Mesothelial cell of epicardium (in vitro differentiated cells): ENCODE measurements at places on chromosomes 4 and X.

DNA sequence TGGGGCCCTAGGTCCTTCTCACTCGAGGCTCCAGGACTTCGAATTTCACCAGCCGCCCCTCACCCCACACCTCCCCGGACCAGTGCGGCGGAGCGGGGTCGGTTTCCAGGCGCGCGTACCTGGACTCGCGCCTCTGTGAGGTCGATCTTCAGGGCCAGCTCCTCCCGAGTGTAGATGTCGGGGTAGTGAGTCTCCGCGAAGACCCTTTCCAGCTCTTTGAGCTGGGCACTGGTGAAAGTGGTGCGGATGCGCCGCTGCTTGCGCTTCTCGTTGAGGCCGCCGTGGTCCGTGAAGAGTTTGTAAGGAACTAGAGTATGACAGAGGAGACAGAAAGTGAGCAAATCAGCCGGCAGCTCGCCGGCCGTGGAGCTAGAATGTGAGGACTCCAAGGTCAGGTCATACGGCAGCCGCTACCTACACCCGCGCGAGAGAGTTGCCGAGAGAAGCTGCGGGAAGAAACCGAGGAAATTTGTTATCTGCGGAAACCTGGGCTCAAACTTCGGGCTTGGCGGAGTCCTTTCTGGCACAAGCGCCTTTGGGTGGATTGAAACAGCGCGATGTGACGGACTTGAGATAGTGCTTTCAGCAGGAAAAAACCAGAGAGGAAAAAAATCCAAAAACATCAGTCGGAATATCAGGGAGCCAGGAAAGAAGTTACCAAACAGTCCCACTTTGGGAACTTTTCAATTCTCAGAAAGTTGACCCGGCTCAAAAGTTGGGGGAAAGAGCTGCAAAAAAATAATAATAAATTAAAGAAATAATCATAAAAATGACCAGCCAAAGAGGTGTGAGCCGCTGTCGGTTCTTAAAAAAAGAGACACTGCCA is 1.1 kb downstream of the PHOX2B start:
- DNase-seq: peak; percentile 42

DNA sequence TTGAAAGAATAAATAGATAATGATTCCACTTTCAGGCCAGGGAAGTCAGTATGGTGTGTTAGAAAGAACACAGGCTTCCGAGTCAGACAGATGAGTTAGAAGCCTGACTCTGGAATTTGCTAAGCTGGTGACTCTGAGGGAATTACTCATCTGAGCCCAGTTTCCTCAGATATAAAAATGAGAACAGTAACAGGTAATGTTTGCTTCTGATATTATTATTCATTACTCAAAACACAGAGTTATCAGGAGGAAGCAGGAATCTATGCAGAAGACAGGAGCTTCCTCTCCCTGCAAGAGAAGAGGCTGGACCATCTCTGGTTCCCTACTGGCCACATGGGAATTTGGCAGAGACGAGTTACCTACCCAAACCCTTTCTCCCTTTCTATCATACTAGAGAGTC is 163.1 kb downstream of the EVC2 start:
- DNase-seq: no peak

DNA sequence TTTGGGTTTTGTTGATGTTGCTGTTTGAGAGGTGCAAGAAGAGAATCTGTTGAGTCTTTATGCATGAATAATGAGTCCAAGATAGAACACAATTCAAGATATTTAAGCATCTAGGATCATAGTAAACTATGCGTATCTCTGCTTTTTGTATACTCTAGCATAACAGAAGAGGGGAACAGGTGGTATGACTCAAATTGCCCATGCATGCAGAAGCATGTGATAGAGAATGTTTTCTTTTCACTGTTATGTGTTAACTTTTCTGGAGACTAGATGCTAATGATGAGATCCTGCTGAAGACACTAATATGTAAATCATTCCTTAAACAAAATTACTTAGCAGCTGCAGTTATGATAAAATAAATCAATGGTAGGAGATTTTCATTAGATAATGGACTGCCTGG is 165.3 kb upstream of the FTHL17 start:
- no peak for DNase-seq

- DNase-seq: no peak
These were observed 38.5 kb upstream of the HERC5 start for GRCh38 chr4:88418411-88418810.

GRCh38 chr4:176534566-176534965 is 214.8 kb downstream of the SPCS3 start:
- DNase-seq: no peak

DNA sequence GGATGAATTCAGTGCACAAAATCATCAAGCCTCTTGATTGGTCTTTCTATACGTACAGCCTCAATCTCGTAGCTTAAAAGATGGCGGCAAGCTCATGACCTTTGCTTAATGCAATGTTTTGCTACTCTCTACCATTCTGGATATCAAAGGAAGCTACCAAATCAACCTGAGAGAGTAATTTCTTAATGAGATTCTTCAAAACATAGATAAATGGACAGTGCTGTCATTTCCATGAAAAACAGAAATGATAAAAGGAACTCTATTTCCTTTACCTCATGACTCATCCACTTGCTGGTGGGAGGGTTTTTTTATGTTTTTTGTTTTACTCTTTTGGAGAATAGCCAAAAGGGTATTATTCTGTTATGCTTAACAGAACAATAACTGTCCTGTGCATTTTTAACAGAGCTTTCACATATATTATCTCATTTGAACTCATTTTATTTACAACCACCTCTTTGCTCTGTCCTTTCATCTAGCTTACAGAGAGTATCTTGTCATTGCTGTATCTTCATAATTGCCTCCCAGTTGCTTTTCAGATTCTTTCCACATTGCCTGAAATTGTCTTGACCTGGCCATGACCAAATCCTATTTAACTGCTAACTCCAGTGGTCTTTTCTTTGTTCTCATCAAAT is 138.6 kb upstream of the GPR101 start:
- no peak for DNase-seq

DNA sequence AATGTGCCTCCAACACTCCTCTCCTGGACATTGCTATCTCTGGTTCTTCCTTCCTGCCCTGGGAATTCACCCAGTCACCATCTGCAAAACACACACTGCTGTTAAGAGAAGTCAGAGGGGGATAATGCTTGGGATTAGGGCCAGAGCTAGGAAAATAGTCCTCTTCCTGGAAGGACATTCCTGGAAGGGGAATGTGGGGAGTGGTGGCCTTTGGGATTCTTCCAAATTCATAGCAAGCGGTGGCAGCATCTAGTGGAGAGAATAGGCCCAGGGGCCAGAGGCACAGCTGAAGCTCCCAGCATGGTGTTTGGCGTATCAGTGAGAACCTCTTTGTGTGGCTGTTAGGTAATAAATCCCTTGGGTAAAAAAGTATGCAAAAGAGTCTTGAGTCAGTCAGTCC is 34.3 kb downstream of the SHROOM4 start:
- DNase-seq: no peak

DNA sequence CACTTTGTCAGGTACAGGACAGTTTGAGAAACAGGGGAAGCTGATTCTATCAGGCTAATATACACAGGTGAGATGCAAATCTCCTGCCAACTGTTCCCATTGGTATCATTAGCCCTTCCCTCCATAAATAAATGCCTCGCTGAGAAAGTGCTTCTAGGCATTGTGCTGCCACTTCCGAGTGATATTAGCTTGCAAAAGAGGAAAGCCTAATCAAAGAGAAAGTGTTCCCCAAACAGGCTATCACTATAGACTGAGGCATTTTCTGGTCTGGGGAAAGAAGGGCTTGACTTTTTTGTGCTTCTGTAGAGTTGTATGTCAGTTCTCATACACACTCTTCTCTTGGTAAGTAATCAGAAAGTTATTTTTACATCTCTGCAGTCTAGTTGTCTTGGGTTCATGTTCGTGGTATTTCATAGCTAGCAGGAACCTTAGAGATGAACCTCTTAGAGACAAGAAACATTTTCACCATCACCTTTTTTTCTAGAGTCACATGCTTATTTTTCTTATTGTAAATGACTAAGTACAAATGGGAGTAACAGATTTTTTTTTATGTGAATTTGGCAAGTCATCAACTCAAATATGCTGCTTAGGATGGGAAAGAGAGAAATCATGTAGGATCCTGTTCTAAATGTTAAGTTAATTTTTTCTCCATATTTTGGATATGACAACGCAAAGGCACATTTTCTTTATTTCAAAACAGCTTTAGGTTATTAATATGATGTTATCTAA is 1009.8 kb downstream of the ADGRL3 start:
- no peak for DNase-seq

DNA sequence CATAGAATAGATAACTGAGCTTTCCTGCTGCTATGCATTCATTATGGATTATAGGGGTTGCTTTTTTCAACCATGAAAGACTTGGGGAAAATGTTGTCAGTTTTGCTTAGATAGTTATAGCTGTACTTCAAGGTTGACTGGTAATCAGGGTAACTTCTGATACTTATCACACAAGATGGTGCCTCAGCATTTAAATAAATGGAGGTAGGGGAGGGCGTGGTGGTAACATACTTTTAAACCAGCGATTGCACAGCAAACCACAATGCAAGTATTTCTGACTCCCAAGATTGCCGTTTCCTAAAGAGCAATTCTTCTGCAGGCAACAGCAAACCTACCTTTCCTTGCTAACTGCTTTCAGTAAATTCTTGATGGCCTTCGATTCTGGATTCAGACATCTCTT is 1.3 kb downstream of the CXCL10 start:
- DNase-seq: no peak

DNA sequence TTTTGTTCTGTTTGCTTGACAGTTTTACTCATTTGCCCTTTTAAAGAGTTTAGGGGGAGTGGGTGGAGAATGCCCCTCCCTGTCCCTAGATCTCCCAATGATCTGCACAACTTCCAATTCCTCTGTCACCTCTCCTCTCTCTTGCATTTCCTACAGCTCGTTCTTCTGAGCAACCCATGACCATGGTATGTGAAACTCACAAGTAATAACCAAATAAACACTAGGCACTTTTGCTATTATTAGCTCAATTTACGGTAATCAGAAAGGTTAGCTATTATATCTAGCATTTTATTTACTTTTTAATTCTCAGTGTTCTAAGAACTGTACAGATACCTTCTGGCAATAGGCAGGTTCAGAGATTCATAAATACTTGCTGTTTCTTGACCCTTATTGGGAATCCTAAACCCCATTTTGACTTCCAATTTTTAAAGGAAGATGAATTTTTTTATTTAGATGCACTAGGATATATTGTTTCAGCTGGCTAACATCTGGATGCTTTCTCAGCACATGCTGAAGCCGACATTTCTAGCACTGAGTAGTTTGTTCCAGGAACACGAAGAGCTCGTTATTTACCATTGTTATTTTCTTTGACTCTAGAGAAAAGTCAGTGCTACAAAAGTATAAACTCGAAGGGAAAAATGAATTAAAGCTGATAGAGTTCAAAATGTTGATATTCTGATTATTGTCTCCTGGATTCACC is 194.7 kb upstream of the TLL1 start:
- DNase-seq: no peak

GRCh38 chrX:74160816-74161215 is 143.2 kb upstream of the ZCCHC13 start:
- no peak for DNase-seq

GRCh38 chrX:24023544-24023943 is 3.4 kb downstream of the KLHL15 start:
- DNase-seq: no peak

- no peak for DNase-seq
These were observed 1352.4 kb downstream of the ARAP2 start for GRCh38 chr4:34891892-34892291.

GRCh38 chrX:7960246-7960645 is 33.0 kb upstream of the PNPLA4 start:
- DNase-seq: no peak

DNA sequence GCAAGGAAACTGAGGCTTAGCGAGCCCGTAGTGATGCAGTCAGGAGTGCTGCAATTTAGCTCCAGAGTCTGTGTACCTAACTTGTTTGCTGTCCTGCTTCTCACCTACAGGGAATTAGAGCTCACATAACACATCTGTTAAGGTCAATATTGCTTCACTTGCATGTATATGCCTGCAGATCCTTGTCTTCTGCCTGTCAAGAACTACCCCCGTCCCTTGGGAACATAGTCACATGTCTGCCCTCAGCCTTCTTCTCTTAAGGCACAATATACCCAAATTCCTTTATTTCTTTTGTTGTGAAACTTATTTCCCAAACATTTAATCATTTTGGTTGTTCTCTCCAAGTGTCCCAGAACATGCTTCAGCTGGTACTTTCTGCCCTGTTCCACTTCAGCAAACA is 103.3 kb upstream of the LEF1 start:
- no peak for DNase-seq

- DNase-seq: no peak
These were observed 169.9 kb downstream of the BMPR1B start for GRCh38 chr4:94927696-94928095.

DNA sequence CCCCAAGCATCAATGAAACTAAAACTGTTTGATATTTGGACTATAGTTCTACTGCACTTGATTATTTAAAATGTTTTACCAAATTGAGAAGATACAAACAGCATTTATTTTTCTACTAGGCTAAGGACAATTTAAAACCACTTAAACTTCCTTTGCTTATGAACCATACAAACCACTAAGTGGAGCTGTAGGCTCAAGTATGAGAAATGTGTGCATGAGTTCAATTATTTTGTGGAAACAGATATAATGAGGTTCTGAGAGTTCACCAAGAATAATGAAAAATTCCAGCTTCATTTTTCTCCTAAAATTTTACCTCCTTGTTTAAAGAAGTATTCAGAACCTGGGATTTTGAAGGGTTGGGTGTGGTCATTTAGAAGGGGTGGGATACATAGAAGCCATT is 63.1 kb downstream of the SERPINA7 start:
- DNase-seq: no peak

DNA sequence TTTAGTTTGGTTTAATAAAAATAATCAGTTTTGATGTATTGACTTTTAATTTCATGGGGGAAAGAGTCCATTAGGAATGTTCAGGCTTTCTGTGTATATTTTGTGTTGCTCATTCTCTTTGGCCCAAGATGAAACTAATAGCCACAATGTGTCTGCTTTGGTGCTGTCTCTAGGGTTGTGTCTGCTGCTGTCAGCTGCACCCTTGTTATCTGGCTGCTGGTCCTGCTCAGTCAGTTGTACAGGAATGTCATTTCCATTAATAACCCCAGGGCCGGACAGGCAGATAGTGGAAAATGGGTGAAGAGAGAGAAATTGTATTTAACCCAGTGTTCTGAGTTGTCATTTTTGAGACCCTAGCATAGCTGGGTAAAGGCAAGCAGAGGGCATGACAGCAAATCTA is 115.1 kb downstream of the PHEX start:
- DNase-seq: no peak

GRCh38 chr4:17027495-17027894 is 129.1 kb upstream of the LDB2 start:
- DNase-seq: no peak

DNA sequence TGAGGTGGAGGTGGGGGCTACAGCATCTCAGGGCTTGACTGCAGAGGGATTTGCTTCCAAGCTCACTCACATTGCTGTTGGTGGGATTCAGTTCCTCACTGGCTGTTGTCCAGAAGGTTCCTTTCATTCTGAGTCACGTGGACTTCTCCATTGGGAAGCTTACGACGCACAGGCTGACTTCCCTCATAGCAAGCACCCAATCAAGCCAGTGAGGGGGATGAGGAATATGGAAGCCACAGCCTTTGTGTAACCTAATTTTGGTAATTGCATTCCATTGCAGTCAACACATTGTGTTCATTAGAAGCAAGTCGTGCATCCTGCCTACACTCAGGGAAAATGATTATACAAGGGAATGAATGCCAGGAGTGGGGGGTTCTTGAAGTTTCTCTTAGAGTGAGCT is 32.7 kb upstream of the MXRA5 start:
- no peak for DNase-seq

GRCh38 chr4:88846206-88846790 is 148.7 kb upstream of the NAP1L5 start:
- no peak for DNase-seq

GRCh38 chrX:74293343-74293946 is 10.5 kb upstream of the ZCCHC13 start:
- peak; percentile 43 for DNase-seq
